NCI-H1694 treated with DMSO at 0.1 percent for 48 hours (cell line): ENCODE measurements at places on chromosomes 5 and 9.

- DNase-seq: no peak
Measured at GRCh38 chr5:59537961-59538749, 355.4 kb downstream of the PDE4D start.

DNA sequence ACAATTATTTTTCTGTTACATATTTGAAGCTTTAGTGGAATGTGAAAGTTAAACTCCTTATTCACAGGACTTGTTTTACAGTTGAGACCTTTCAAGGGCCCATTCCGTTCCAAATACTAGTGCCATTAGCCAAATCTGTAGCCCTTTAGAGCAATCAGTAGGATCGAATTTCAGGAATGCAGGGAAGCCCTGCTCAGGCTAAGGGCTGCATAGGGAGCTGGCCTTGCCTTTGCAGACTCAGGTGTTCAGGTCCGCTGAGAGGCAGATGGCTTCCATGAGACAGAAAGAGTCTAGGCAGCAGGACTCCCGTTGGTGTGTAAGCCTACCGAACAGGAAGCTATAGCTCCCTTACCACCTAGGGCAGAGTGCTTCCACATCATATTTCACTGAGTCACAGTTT lies 150.1 kb upstream of the SLC27A6 start:
- no peak for DNase-seq

GRCh38 chr9:26954050-26954508 lies 2.1 kb upstream of the IFT74 start:
- no peak for DNase-seq

DNA sequence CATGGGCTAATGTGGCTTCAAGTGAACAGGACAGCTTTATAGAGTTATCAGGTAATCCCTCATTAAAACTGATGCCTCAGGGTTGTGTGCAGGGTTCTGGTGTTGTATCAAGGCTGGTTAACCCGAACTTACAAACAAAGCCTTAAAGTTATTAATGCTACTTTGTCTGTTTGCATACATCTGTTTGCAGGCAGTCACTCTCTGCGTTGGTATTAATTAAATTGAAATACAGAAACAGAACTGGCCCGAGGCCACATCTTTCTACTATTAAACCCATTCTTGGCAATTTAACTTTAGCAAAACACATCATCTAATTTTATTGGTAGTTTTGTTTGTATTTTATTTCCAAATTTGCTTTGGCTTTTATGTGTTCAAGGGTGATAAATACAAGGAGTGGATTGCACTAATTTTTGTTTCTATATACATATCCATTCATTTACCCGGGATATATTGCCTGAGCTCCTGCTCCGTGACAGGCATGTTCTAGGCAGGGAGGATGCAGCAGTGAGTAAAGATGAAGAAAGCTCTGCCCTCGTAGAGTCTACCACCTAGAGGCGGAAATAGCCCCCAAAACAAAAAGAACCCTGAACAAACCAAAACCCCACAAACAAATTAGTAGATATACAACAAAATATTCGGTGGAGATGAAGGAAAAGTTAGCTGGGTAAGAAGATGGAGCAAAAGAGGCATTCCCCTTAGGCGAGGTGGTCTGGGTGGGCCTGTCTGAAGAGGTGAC lies 164.2 kb downstream of the MACROH2A1 start:
- DNase-seq: no peak

GRCh38 chr5:139472386-139473030 lies 1.7 kb downstream of the SMIM33 start:
- no peak for DNase-seq
